ENCODE measurements at places on chromosomes 11 and 22.
A peak's percentile ranks its signal among the peaks of the same experiment; 100 is the strongest.

- DNase-seq = no peak
Measured at GRCh38 chr11:130873761-130874160, 42.5 kb downstream of the SNX19 start.

- DNase-seq = no peak
Measured at GRCh38 chr11:65782816-65783228, 2.0 kb upstream of the AP5B1 start.

- DNase-seq = no peak
Measured at GRCh38 chr22:19814428-19814827, 40.2 kb downstream of the GNB1L start.

- DNase-seq = no peak
Measured at GRCh38 chr22:45672564-45673481, 1.2 kb downstream of the ATXN10 start.

DNA sequence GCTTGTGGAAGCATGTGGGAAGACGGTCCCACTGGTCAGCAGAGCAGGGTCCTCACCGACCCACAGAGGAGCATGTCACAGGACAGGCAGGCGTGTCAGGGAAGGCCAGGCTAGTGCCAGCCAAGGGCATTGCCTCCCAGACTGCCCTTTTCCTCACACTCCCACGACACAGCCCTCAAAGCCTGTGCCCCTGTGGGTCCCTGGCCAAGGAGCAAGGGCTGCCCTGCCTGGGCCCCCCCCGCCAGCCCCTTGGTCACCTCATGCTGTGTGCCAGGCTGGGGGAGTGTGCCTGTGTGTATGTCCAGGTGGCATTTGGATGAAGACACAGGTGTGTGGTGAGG lies 74.7 kb downstream of the MED15 start:
- DNase-seq = no peak

DNA sequence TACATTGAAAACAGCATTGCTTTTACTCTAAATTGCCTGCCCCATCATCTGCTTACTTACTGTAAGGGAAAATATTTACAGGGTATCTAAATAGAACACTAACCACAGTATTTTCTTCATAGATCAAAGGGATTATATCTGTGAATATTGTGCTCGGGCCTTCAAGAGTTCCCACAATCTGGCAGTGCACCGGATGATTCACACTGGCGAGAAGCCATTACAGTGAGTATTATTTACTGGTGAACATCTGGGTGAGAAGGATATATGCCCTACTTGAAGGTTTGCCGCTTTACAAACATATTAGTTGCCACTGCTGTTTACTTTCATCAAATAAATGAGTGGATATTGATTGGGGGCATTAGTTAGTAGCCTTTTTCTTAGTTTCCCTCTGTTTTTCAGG lies 5.9 kb upstream of the CNTF start:
- DNase-seq = no peak

- DNase-seq = no peak
Measured at GRCh38 chr11:34300026-34300925, 57.5 kb downstream of the ABTB2 start.

GRCh38 chr11:115919341-115920091 lies 415.3 kb upstream of the CADM1 start:
- no peak for DNase-seq

DNA sequence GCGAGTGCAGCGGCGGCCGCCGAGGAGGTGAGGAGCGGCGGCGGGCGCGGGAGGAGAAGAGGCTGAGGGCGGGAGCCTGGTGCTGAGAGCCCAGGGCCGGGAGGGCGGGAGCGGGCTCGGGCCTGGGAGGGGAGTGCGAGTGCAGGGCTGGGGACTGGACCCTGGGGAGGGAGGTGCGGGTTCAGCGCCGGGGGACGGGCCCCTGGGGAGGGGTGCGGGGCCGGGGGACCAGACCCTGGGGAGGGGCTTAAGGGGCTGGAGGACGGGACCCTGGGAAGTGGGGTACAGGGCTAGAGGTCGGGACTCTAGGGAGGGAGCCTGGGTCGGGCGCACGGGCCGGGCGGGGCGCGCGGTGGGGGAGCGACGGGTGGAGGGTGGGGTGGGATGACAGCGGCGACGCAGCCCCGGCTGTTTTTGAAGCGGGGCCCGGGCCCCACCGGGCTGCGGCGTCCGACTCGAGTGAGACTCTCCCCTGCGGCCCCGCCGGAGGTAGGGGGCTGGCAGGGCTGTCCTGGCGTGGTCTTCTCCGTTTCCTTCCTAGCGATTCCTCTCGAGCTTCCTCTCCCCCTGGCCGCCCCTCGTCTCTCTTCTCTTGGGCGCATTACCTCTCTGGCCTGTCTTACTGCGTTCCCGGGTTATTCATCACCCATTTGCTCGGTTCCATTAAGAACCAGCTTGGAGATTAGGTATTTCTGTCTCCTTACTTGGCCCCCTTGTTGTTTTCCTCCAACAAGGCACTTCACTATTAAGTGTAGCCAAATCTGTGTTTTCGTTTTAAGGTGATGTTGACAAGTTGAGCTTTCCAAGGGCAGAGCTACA lies 754 bp downstream of the NUP50 start:
- peak; percentile 40 for DNase-seq

GRCh38 chr11:116336540-116336939 lies 436.2 kb downstream of the BUD13 start:
- no peak for DNase-seq

Data from T-helper 17 cell (primary cell).